ENCODE measurements at places on chromosomes 2 and 18. TPM values are rescaled to one million over a fixed set of nuclear protein-coding genes. Genes with fewer than 3 reads are reported as not detected.

The BOLL gene
- not detected for total RNA-seq

The DSG1 gene
- not detected for total RNA-seq

The SLC9A4 gene
- under 0.01 TPM for total RNA-seq

The CCT7 gene
- 393 TPM for total RNA-seq

The CD8B gene
- total RNA-seq = not detected

The GLI2 gene
- 0.19 TPM for total RNA-seq

The FN1 gene
- 2,305 TPM for total RNA-seq

The FNDC4 gene
- total RNA-seq = 30.6 TPM

The CPS1 gene
- 4.3 TPM for total RNA-seq

The CHRNA1 gene
- 6.2 TPM for total RNA-seq

The FSHR gene
- not detected for total RNA-seq

The SFT2D3 gene
- 5.2 TPM for total RNA-seq

The PTPRN gene
- not detected for total RNA-seq

The NIF3L1 gene
- total RNA-seq = 17.1 TPM

The KLHL30 gene
- not detected for total RNA-seq

The HNMT gene
- 6.2 TPM for total RNA-seq

The KIF5C gene
- total RNA-seq = 0.29 TPM

The DPP10 gene
- not detected for total RNA-seq

The SPDYA gene
- total RNA-seq = 0.33 TPM

The NGEF gene
- total RNA-seq = 0.10 TPM

Data from vein endothelial cell (primary cell).